Progenitor cell of endocrine pancreas (in vitro differentiated cells): ENCODE measurements at places on chromosomes 4 and X. TPM values are rescaled to one million over a fixed set of nuclear protein-coding genes. Genes with fewer than 3 reads are reported as not detected.

DNA sequence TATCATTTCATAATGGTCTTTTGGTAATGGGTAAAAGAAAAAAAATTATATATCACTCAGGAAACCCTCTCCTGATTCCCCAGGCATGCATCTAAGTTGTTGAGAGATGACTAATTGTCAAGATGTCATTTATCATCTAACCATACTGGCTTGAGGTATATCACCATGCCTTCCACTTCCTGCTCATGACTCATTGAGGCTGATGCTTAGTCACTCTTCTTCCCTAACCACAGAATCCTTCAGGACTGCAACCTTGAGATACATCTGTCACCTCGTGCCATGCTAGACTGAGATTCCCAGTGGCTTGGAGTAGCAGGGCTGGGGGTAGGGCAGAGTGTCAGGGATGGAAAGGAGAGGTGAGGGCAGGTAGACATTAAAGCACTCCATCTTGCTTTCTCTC is 782.5 kb upstream of the INTU start:
- no peak for DNase-seq

Gene MANBA
- total RNA-seq, result 48.9 and 49.7 TPM in 2 replicates

- DNase-seq, result no peak
Measured at GRCh38 chr4:37758226-37758625, 68.3 kb upstream of the PGM2 start.

GRCh38 chr4:31360786-31361185 is 640.6 kb downstream of the PCDH7 start:
- no peak for DNase-seq

DNA sequence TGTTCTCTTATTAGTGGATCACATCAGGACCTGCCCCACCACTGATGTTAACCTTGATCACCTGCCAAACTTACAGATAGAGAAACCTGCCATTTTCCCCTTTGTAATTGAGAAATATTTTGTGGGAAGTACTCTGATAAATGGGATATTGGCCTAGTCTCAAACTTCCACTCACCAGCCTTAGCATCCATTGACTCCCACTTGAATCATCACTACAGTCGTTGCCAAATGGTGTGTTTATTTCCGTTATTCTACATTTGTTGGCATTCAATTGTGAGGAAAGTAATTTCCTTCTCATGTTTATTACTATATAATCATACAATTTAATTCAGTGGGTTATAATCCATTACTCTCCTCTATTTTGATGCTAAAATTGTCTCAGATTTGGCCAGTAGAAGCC is 156.4 kb upstream of the CXCL13 start:
- DNase-seq, result no peak

Gene SYN1
- 5.3 and 6.7 TPM in 2 replicates for total RNA-seq

DNA sequence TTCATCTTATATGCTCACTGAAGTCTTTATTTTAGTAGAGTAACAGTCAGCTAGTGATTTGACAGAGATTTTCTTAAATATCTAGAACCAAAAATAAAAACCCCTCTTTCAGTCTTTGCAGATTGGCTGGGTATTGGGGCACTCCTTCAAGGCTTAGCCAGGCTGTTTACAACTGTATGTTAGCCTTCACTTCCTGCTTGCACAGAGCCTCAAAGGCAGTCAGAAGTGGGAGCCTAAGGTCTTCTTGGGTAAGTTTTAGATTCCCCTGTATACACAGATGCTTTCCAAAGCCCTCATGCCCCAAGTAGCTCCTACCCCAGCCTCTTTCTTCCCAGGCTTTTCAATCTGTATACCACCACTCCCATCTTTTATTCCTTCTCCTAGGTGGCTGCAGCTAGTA is 136.1 kb upstream of the STIM2 start:
- no peak for DNase-seq
